ENCODE measurements at places on chromosomes 13 and 19.

GRCh38 chr13:100306030-100306429 lies 217.1 kb downstream of the PCCA start:
- no peak for DNase-seq

GRCh38 chr13:108929532-108930206 lies 300.3 kb downstream of the MYO16 start:
- DNase-seq, result no peak

DNA sequence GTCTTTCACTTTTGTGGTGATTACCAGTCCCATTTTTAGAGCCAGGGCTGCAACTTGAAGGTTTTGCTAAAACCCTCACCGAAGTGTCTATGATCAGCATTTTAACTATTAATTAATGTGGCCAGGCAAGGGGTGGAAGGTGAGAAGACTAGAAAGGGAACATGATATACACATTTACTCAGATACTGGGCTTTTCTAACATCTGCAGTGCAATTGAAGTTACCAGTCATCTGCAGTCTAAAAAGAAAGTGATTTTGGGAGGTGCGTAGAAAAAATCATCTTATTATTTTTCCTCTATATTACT lies 481 bp downstream of the ALOX5AP start:
- DNase-seq, result no peak

DNA sequence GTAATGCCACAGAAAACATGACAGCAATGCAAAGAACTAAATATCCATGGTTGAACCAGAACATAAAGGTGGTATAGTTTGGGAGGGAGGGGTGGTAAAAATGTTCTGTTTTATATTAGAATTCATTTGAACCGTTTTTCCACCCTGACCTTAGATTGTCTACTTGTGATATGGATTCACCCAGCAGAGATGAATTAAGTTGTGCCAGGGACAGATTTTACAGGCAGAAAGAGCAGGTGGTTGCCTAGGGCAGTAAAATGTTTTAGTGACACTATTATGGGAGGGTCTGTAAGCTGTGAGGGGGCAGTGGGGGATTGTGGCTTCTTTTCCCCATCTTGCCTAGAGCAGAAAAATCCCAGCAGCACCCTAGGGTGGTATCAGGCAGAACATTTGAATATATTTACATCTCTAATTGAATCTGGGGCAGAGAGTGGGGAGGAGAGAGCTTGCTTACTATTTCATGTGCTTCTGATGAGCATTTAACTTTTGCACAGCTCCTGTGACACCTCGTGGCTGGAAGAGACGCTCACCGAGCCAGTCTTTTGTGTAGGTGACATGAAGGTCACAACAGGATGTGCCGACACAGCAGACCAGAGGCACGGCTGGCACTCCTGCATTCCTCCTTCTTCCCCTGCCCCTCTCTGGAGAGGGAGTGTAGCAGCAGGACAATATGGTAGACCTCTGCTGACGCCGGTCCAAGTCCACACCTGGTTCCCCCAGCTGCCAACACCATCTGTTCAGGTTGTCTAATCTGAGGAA lies 452.3 kb downstream of the IRS2 start:
- DNase-seq, result no peak

GRCh38 chr19:50230379-50231351 lies 27.2 kb downstream of the MYH14 start:
- no peak for DNase-seq

GRCh38 chr19:51066393-51067186 lies 1.7 kb upstream of the KLK13 start:
- DNase-seq, result no peak

GRCh38 chr19:1164684-1165531 lies 9.2 kb downstream of the SBNO2 start:
- no peak for DNase-seq

GRCh38 chr13:29816715-29817114 lies 33.7 kb downstream of the UBL3 start:
- DNase-seq, result no peak

DNA sequence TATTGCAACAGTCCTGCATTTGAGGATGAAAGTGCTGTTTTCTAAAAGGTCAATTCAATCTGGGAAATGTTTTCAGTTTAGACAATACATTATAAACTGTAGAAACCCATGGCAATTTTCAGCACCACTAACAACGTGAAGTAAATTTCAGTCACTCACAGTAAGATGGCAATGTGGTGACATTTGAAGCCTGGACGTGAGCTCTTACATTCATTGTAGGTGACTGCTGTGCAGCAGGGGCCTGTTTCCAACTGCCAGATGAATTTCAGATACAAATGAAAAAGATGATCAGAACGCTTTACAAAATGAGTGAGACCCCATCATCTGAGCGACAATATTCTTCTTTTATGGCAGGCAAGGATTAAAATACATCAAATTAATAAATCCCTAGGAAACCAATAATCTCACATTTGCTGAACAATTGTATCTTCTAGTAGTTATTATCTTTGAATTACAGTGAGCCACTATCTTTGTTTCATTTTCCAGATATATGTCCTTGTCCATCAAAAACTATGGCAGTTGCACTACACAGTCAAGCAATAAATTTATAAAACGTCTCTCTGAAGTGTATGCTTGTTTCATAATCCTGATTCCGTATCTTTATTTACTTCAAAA lies 1816.8 kb downstream of the OLFM4 start:
- no peak for DNase-seq

DNA sequence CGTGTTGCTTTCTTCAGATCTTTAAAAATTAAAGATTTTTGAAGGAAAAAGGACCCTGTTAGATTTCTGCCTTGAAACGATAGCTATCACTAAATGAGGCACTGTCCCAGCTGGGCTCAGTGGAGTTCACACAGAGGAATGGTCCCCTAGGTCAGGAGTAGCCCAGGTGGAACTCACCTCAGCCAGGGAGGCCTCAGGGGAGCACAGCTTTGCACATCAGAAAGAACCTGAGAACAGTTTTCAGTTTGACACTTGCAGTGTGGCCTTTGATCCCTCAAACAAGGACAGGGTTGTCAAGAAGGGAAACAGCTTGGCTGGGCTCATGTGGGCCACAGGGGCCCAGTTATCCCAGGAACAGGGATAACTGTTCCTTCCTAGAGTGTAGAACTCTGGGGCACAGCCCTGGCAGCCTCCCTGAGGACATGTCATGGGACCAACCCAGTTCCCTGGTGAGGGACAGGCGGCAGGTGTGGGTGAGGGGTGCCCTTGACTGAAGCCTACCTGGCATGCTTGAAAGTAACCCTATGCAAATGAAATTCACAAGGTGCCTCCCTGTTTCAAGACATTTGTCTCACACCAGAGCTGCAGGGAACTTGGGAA lies 59.4 kb downstream of the CHST8 start:
- no peak for DNase-seq

DNA sequence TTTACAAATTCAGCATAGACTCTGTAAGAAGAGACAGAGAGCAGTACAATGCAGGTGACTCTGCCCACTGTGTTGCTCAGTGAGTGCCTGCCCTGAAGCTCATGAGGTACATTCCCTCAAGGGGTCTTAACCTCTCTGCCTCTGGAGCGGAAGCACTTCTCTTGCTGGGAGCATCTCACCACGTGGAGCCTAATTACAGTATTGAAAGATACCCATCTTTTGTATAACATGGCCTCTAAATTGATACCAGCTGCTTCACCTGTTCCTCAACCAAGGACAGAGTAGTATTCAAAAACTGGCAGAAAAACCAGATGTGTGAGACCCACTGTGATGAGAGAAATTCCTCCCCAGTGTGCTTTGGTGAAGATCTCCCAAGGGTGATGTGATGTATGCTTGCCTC lies 77.1 kb downstream of the SACS start:
- DNase-seq, result no peak

DNA sequence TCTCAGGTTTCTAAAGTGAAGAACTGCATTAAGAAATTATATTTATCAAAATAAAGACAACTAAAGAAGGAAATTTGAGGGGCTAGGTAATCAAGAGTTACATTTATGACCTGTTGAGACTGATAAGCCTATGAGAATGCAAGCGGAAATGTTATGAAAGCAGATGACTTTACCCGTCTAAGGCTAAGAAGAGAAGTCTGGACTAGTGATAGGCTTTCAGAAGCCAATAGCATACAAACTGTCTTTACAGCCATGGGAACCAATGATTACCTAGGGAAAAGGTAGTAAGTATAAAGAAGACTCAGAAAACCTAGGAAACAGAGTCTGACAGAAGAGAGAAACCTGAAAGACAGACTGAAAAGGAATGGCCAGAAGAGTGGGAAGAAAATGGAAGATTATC lies 11.2 kb downstream of the TSC22D1 start:
- no peak for DNase-seq

DNA sequence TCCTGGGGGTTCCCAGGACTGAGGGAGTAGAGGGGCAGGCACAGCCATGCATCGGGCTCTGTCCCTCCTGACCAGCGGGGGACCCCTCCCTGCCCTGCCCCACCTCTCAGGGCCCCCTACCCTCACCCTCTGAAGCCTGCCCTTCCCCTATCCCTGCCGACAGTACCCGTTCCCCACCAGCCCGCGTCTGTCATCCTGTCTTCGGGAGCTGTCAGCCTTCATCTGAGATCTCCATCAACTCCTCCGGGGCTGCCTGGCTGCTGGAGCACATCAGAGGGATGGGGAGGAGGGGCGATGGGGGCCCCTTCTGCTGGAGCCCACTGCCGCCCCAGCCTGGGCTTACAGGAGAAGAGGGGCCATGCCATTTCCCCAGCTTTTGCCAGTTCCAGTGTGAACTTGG lies 6.2 kb upstream of the SHD start:
- no peak for DNase-seq

GRCh38 chr13:72782717-72783116 lies 784 bp downstream of the PIBF1 start:
- no peak for DNase-seq

DNA sequence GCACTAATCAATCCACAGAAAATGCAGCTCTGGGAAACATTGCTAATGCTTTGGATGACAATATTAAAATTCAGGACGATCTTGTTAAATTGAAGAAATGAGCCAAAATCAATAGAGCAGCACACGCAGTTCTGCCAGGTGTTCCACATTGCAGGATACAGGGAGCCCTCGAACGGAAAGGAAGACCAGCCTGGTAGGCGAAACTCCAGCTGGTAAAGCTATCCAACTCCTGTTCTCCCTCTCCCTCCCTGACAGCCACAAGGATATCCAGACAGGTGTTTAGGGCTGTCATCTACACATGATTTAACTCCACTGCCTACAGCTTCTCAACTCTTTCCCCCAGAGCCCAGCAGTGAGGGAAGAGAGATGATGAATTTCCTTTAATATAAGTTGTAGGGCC lies 67.7 kb downstream of the EPSTI1 start:
- DNase-seq, result no peak

DNA sequence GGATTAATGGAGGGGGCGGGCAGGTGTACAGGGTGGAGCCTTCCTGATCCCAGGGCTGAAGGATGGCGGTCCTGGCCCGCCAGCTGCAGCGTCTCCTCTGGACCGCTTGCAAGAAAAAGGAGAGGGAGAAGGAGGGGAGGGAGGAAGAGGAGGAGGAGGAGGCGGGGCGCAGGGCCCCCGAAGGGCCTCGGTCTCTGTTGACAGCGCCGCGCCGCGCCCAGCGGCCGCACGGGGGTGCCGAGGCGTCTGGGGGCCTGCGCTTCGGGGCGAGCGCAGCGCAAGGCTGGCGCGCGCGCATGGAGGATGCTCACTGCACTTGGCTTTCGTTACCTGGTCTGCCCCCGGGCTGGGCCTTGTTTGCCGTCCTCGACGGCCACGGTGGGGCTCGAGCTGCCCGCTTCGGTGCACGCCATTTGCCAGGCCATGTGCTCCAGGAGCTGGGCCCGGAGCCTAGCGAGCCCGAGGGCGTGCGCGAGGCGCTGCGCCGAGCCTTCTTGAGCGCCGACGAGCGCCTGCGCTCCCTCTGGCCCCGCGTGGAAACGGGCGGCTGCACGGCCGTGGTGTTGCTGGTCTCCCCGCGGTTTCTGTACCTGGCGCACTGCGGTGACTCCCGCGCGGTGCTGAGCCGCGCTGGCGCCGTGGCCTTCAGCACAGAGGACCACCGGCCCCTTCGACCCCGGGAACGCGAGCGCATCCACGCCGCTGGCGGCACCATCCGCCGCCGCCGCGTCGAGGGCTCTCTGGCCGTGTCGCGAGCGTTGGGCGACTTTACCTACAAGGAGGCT lies at the start of gene PPM1N:
PPM1N (plus strand) TSS at position 33 of the 785 bp plus-strand sequence; CDS start at position 63, 30 bp downstream.
- DNase-seq, result peak; percentile 43

GRCh38 chr13:44058624-44059215 lies 179.0 kb downstream of the LACC1 start:
- DNase-seq, result no peak

DNA sequence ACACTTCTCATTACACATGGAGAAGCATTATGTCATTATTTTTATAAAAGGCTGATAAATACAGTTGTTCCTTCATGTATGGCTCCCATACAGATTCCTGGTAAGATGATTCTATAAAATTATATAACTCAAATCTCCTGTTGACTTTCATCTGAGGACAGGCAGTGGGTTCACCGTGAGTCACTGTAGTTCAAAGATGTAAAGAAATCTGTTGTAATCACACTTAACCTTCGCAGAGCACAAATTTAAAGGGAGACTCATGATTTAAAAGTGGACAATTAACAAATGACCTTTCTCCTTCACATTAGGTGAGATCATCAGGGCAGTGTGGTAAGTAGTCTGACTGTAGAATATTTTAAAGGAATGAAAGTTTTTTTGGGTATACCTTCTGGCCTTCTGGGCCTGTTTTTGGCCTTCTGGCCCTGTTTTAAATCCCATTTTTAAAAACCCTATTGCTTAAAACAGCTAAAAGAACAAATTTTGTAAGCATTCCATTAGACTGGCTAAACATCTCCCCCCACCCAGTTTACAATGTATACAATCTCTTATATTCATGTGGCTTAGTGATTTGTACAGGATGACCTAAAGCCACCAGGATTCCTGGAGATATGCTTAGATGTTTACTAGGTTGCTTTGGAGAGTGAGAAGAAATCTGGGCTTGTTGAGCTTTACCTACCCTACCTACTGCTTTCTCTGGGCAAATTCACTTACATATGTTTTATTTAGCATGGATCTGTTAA lies 171.2 kb downstream of the ITGBL1 start:
- no peak for DNase-seq

DNA sequence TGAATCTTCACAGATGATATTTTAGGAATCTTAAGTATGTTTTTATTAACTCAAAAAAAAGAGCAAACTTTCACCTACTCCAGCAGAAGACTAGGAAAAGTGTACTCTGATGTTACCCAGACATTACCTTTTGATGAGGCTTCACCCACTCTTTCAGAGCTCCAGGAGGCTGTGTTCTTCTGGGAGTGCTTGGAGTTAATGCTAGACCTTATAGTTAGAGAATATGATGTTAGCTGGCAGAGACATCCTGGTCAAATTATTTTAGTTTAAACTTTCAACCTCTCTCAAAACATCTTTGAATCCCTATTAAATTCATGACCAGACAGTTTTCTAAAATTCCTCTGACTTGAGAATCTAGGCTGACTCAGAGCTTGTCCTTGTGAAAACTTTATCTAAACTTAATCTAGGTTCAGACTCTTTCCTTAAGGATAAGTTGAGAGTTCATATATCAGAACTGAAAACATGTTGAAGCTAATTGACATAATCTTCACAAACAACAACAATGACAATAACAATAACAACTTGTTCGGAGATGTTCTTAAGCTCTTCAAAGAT lies 82.8 kb downstream of the ITGBL1 start:
- no peak for DNase-seq

- DNase-seq, result no peak
These were observed 8.4 kb downstream of the NPHS1 start for GRCh38 chr19:35843676-35844481.

- no peak for DNase-seq
These were observed 218.1 kb downstream of the SLITRK5 start for GRCh38 chr13:87889254-87889653.

GRCh38 chr13:35472323-35472881 lies 4.1 kb downstream of the MAB21L1 start:
- DNase-seq, result no peak
